ENCODE measurements at places on chromosomes 7 and 10. TPM values are rescaled to one million over a fixed set of nuclear protein-coding genes. Genes with fewer than 3 reads are reported as not detected.

Gene MTURN
- total RNA-seq, result 76.1 TPM

GRCh38 chr10:42888504-42889095 is 106.0 kb downstream of the BMS1 start:
- DNase-seq, result no peak

Gene EZH2
- 1.7 TPM for total RNA-seq

DNA sequence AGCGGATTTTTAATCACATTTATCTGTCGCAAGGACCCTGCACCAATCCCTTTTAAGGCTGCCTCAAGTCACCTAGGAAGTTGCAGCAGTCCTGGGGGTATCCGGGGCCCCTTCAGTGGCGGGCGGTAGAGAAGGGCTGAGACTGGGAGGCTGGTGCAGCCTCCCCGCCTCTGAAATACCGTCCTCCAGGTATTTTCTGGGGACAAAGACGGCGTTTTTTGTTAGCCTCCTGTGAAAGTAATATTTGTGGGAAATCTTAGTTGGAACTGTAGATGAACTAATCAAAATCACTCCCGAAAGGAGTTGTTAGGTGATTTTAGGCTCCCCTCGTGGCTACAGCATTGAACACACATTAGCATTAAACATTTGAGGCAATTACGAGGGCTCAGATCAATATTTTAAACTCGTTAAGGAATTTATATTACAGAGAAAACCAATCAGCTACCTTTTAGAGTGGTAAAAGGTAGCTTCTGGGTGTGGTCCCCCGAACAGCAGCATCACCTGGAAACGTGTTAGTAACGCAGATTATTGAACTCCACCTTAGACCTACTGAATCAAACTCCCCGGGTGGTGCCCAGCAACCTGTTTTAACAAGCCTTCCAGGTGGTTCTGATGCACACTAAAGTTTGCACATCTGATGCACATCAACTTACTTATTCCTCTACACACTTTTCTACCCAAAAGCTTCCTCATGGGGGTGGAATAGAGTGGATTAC is 530 bp upstream of the ANXA7 start:
- no peak for DNase-seq

DNA sequence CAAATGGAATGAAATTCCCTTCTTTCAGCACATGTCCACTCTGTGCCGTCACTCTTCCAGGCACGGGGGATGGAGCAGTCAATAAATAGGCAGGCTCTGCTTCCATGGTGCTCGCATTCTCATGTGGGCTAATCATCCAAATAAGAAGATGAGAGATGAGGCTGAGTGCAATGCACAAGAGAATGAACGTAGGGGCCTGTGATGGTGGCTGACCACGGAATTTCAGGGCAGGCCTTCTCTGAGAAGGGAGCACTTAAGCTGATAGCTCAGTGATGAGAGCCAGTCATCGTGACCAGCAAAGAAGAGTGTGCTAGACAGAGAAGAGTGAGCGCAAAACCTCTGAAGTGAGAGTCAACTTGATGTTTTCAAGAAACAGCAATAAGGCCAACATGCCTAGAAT is 47.9 kb downstream of the TAF3 start:
- no peak for DNase-seq

GRCh38 chr7:113285411-113285810 is 167.1 kb upstream of the SMIM30 start:
- DNase-seq, result no peak

- no peak for DNase-seq
Observed at GRCh38 chr10:126448091-126448490, 59.8 kb upstream of the ADAM12 start.
